ENCODE measurements at places on chromosomes 7 and 10.

GRCh38 chr10:71805776-71806703 lies 32.7 kb upstream of the VSIR start:
- DNase-seq, result no peak

GRCh38 chr7:30470771-30471170 lies 7.8 kb downstream of the NOD1 start:
- DNase-seq, result no peak

DNA sequence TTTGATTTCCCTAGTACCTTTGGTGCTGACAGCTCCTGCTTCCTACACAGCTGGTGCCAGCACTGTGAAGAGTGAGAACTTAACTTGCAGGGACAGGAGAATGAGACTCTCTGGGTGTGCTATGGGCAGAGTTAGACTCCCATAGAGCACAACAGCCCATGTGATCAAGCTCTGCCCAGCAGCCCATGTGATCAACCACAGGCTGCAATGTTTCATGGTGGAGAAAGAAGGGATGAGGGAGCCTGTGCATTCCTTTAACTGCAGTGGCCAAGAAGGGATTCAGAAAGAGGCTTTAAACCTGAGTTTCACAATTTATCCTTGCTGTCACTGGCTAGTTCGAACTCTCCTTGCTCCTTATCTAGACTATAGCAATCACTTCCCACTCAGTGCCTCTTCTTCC lies 10.0 kb upstream of the MEST start:
- DNase-seq, result no peak

- no peak for DNase-seq
These were observed 4.8 kb downstream of the UPK3B start for GRCh38 chr7:76514926-76515771.

DNA sequence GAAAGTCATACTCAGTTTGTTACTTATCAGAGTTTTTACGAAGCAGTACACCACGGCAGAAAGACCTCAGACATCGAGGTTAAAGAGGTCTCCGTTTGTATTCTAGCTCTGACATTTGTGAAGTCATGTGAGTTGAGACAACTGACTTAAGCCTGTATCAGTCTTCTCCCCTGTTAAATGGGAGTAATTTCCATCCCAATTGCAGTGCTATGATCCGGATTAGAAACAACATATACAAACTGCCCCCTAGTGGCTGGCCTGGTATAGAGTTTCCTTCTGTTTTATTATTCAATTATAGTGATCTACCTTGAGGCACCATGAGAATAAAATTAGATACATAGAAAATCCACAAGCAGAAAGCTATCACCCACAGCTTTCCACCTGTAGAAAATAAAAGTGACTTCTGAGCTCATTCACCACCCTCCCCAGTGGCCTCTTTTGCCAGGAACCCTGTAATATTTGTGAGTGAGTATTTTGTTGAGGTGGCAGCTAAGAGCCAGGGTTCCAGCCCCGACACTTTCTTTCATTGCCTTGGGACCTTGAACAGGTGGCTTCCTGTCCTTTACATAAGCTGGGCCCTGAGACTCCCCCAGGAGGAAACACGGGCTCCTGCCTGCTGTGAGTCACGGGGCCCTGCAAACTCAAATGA lies 607.2 kb upstream of the MGMT start:
- DNase-seq, result no peak

- no peak for DNase-seq
These were observed 65.4 kb downstream of the MYO3A start for GRCh38 chr10:25999295-25999981.

DNA sequence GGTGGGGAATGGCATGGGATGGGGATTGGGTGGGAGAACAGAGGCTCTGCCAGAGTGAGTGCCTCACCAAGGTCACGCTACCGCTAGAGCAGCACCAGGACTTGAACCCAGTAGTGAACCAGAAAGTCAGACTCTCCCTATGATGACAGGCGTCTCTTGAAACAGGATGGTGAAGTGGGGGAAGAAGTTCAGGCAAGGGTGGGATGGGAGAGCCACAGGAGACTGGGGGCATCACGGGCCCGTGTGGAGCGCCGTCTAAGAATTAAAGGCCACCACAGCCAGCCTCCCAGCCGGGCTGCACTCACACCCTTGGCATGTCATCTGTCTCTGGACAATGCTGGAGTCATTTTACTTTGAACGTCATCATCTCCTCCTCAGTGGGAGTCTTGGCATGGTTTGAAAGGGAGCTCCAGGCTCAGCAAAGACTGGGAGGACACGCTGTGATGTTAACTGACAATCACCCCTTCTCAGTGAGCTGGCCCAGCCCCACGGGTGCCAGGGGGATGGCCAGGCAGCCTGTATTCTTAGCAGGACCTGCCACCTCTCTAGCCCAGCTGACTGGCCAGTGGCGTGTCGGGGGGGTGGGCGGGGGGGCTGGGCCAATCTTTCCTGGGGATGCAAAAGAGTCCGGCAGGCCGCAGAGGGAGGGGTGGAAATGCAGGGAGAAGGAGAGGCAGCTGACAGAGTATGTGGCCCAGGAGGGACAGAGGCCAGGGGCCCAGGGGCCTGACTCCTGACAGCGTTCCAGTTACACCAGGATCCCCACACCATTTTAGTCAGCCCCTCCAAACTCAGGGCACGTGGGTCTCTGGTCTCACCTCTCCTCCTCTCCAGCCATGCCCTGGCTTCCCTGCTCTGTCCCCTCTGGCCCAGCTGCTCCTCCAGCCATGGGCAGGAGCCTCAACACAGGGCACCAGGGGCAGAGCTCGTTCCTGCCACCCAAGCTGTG lies 96.2 kb downstream of the VOPP1 start:
- no peak for DNase-seq

DNA sequence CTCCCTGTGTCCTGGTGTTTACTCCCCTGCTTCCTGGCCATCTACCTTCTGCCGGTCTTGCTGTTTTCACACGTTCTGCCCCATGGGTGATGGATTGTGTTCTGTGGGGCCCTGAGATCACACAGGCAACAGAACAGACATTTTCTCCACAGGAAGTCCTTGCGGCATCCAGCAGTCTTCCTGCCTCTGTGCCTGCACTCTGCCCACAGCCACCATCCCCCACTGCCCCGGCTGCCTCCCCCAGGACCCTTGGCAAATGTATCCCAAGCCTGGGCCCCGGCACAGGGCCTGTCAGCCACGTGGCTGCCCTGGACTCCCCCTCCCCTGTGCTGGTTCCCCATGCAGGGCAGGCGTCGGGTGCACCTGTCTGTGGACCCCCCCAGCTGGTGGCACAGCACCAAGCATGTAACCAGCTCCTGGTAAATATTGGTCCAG lies 184.2 kb downstream of the WDR37 start:
- no peak for DNase-seq

GRCh38 chr7:33744293-33745075 lies 160.9 kb upstream of the BMPER start:
- DNase-seq, result no peak

- no peak for DNase-seq
These were observed 759.9 kb downstream of the IPMK start for GRCh38 chr10:57507788-57508187.

DNA sequence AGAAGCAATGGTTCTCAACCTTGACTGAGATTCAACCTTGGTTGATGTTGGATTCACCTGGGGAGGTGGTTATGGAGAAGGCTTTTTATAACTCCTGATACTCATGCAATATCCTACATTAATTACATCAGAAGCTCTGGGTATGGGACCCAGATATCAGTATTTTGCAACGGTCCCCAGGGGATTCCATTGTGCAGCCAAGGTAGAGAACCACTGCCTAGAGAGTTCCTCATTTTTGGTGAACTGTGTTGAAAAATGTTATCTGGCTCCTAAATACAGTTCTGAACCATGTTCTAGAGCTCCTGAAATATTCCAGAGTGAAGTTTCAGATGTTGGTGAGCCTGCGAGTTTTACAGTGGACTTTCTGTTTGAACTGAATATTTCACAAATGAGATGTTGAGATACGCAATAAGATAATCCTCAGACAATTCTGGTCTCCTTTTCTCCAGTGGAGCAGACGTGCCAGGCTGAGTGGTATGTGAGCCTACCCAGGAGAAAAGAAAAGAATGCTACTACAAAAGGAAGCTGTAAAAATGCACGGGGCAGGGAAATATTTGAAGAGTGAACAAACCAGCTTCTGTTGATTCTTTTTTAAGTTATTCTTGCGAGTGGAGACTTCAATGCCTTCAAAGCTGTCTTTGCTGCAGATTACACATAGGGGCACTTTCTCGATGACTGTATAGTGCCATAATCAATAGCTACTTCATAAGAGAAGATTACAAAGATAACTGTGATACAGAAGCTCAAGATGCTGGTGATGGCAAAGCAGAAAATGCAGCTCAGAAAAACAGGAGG lies 13.6 kb upstream of the C10orf120 start:
- no peak for DNase-seq

DNA sequence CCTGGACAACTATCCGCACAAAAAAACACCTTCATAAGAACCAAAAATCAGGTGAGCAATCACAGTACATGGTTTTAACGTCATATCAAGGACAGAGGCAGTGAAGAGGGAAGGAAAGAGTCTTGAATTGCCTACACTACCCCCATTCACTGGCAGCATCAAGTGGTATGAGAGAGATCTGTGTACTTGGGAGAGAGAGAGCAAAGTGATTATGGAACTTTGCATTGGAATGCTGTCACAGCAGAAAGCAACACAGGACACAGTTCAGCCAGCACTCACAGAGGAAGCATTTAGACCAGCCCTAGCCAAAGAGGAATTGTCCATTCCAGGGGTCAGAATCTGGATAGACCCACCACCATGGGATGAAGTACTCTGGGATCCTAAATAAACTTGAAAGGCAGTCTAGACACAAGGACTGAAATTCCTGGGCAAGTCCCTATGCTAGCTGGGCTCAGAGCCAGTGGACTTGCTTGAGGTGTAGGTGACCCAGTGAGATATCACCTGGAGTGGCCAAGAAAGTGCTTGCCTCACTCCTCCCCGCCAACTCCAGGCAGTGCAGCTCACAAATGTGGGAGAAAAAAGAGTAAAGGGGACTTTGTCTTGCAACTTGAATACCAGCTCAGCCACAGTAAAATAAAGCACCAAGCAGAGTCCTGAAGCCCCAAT lies 30.5 kb upstream of the SFTPD start:
- no peak for DNase-seq

GRCh38 chr7:139711991-139712743 lies 65.6 kb downstream of the HIPK2 start:
- DNase-seq, result no peak

DNA sequence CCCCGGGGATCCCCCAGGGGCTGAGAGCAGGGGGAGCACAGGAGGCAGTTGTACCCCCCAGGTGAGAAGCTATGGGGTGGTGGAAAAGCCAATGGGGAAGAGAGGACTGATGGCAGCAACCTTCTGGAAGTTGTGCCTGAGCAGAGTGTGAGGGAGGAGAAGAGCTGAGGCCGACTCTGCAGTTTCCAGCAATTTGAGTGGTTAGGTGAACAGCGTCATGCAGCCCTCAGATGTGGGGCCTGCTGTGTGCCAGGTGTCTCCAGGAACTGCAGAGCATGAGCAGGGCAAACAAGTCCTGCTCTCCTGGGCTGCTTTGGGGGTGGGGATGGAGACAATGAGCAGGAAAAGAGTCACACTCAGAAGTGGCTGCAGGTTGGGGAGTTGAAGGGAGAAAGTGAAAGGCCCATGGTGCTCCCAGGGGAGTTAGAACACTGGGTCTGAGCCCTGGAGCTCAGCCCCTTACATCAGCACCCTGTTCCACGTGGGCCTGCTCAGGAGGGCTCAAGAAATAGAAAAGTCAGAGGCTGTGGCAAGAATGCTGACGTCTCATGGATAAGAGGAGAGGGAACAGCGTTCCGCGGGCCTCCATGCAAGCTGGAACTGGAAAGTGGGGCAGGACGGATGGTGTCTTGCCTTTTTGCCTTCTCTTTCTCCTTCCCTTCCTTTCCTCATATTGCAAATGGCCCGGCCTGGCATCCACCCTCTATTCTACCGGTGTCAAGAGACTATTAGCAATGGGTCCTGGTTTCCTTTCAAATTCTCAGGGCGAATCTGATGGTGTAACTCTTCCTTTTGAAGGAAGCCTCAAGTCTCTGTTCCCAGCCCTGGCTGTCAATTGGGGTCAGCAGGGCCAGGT lies 4.0 kb upstream of the AFAP1L2 start:
- no peak for DNase-seq

- no peak for DNase-seq
These were observed 257.2 kb downstream of the GLRX3 start for GRCh38 chr10:130393342-130393741.

- DNase-seq, result no peak
These were observed 178.0 kb downstream of the CELF2 start for GRCh38 chr10:11195623-11196022.

GRCh38 chr7:85489498-85489897 lies 302.6 kb upstream of the SEMA3D start:
- DNase-seq, result no peak

DNA sequence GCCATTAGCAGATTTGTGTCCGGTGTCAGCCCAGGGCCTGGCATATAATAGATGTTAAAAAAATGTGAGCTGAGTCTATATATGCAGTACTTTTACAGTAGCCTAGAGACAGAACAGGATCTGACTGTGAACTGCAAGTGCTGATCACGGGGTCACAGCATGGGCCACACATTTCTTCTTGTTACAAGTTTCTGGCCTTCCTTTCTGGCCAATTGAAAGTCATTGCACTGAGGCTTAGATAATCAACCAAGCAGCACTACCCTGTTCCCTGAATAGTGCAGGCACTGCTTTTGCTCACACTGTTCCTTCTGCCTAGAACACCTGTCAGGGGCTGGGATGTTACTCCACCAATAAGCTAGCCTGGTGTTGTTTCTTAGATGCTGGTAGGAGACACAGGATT lies 5.4 kb upstream of the MARVELD1 start:
- no peak for DNase-seq

DNA sequence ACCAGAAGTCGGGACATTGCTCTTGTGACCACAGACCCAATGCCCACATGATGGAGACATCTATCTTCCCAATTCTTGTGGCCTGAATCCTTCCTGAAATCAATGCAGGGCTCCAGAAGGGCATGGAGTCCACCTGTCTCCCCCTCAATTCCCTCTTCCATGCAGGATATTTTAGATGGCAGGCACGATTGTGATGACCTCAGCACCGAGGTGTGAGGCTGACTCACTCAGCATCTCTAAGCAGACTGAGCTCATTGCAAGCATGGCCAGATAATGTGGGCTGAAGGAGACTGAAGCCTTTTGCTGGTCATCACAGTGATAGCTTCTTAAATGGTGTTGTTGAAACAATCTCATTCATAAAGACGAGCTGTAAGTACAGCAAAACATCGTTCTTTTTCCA lies 374.9 kb upstream of the PODXL start:
- no peak for DNase-seq

DNA sequence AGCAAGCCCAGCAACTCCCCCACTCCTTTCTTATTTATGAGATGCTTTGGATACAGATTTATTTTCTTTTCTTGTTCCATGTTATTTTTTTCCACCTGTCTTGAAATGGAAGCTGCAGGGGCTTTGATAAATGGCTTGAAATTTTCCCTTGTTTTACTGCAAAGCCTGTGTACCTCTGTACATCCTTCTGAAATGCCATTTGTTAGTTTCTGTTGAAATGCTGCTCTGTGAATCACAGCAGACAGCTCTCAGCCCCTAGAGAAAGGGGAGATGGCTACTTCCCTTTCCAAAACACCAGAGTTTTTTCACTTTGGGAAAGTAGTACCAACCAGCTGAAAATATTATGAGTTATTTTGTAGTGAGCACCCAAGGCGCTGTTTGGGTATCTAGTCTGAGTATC lies 304.2 kb downstream of the ELMO1 start:
- DNase-seq, result no peak

- DNase-seq, result no peak
These were observed 230.9 kb downstream of the BICC1 start for GRCh38 chr10:58743466-58744115.

GRCh38 chr10:102342958-102343357 lies 52.5 kb upstream of the NFKB2 start:
- DNase-seq, result no peak

All from NCI-H1436 treated with DMSO at 0.1 percent for 48 hours (cell line).